Inflammatory macrophage treated with lipopolysaccharide for 4 hours (primary cell): ENCODE measurements at places on chromosomes 3 and 15.

DNA sequence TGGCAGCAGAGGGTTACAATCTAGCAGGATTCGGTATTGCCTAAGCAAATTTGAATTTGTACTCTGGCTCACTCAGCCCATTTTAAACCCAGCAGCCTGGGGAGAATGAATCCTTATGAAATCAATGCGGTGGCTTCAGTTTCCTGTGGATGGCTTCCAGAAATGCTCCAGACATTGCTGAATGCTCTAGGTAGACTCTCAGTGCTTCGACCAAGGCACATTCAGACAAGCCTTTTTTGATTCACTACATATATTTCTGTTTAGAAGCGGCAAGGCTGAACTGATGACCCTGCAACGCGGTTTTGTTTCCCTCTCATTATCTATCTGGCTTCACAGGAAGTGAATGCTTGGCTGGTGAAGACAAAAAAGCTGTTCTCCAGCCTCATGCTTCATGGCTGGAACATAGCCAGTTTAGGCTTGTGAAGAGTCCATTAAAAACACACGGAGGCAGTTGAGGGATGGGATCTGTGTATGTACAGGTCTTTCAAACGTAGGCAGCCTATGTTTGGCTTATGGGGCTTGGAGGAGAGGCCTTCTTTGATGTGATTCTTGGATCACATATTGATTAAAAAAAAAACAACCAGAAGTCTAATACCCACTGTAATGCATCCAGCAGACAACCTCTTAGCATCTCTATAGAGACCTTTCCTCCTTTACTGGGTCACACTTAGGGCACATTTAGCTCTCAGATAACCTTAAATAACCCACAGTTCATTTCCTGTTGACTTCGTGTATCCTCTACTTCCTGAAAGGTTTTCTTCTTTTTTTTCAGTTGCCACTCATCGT lies 400.2 kb upstream of the TBL1XR1 start:
- DNase-seq, result peak; percentile 53

GRCh38 chr3:26247712-26248111 lies 374.9 kb upstream of the LRRC3B start:
- no peak for DNase-seq

DNA sequence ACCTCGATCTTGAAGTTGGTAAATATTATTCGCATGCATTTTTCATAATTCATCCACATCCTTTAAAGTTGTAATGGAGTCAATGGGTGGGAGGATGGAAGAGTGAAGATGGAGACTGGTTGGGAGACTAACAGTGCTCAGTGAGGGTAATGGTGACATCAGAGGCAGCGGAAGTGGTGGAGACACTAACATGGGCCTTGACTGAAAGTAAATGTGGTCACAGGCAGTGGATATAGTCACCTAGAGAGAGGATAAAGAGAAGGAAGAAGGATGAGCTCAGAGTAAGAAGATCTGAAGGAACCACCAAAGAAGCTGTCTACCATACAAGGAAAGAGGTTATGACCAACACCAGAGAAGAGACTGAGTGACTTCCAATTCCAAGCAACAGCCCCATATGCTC lies 281.6 kb upstream of the STT3B start:
- DNase-seq, result no peak

DNA sequence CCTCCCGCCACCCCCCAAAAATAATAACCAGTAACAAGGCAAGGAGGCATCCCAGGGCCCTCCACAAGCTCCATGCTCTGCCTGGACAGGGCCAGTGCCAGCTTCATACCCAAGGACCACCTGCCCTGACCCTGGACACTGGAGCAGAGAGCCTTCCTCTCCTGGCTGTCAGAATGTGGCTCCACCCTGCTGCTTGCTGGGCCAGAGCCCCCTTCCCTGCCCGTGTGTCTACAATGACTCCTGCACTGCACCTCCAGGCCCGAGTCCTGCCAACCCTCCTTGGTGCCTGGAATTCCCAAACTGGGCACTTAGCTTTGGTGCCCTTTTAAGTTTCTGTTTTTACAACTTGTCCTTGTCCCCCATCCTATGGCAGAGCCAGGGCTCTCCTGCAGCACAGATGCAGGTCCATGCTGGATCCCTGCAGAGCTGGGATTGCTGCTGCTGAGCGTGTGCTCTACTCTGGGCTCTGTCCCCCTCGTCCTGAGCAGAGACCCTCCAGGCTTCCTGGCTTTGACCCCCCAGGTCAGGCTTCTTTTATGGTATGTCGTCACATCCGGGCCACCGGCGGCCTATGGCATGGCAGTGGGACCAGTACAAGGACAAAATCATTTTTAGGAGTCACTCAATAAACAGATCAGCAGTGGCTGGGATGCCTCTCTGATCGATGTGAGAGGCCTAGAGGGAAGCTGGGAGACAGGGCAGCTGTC lies 11.4 kb upstream of the SNRPA1 start:
- DNase-seq, result no peak

GRCh38 chr3:108106031-108106430 lies 15.2 kb upstream of the CD47 start:
- no peak for DNase-seq

GRCh38 chr3:32200490-32200889 lies 38.0 kb upstream of the CMTM8 start:
- no peak for DNase-seq

DNA sequence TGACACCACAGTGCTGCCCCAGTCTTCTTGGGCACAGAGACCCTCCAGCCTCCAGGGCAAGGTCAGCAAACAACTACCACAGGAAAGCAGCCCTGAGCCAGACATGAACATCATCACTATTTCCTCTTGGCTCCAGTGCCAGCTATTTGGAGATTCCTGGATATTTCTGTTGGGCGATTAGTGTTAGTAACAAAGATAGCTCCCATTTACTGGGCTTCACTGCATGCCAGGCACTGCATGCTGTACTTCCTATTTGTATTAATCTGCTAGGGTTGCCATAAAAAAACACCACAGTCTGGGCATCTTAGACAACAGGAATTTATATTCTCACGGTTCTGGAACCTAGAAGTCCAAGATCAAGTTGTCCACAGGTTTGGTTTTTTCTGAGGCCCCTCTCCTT lies 255.1 kb upstream of the STT3B start:
- no peak for DNase-seq

DNA sequence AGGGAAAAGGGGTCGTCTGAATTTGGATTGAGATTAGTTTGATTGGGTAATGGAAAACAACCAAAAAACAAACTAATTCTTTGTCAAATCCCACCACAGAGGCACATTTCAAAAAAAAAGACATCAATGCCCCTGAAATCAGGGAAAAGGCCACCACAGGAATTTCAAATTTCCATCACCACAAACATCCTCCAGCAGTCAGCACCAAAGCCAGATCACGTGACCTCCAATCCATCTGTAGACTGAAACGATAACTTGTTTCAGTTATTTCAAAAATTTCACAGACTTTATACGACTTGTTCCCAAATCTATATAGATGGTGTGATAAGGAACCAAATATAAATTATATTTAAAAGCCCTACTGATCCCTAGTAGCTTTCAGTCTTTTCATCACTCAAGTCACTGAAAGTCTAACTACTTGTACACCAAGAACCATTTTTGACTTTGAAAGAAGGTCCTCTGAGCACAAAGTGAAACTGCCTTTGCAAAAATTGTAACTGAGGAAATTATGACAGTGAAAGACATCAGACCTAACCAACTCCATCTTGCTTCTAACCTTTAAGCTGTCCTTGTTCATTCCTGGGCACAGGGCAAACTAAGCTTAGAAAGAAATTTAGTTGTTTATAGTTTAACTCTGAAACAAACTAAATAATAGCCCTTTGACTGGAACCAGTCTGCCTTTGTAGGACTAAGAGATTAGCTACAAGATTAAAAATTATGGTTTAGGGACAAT lies 48.1 kb upstream of the PLCL2 start:
- no peak for DNase-seq

- no peak for DNase-seq
These were observed 182.7 kb downstream of the MEX3B start for GRCh38 chr15:81863162-81863561.

DNA sequence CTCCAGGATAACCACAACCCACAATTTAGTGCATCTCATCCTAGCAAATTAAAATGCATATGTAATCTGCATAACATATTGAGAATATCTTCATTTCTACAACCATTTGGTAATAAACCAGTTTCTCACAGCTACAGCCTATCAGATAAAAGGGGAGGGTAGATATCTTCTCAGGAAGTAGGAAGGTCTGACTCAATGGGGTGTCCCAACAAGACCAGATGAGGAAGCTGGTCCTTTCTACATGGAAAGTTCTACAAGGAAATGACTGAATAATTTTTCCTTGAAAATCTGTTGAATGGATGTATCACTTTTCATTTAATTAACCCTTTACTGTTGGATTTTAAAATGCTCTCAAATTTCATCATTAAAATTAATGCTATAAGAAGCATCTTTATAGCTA lies 17.4 kb upstream of the TMPRSS7 start:
- peak; percentile 82 for DNase-seq

DNA sequence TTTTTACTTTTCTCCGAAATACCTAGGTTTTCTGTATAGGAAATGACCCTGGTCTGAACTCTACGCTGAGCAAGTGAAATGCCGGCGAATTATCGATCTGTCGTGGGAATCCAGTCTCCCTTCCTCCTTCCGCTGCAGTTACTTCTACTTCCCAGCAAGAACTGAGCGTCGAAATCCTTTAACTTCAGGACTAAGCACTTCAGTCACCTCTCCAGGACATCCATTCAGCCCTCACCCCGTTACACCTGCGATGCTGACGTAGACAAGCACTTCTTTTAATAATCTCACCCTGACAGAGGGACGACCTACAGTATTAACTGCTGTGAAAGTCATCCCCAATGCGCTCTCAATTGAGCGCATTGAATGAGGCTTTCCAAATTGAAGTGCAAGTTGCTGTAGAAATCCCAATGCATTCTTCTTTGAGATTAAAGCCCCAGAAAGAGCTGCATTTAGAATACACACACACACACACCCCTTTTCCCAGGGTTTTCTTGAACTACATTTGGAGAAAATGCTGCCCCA lies 1.3 kb downstream of the TOP2B start:
- peak; percentile 28 for DNase-seq

- no peak for DNase-seq
These were observed 237.8 kb upstream of the NR2E3 start for GRCh38 chr15:71572452-71573053.

DNA sequence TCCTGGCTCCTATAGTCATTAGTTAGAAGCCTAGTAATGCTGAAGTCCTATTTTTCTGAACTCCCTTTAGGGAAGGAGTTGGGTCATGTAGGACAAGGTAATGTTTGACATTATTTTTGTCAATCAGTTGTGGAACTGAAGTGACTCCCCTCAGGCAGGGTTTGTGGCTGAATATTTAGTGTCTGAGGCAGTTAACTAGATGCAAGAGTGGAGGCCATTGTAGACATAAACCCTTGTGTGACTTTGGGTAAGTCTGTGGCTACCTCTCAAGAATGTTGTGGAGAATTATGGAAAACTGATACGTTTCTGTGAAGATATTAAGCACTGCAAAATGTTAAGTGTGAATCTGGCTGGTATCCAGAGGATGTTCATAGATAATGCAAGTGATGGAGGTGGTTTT lies 125.2 kb upstream of the PHLDB2 start:
- DNase-seq, result no peak

DNA sequence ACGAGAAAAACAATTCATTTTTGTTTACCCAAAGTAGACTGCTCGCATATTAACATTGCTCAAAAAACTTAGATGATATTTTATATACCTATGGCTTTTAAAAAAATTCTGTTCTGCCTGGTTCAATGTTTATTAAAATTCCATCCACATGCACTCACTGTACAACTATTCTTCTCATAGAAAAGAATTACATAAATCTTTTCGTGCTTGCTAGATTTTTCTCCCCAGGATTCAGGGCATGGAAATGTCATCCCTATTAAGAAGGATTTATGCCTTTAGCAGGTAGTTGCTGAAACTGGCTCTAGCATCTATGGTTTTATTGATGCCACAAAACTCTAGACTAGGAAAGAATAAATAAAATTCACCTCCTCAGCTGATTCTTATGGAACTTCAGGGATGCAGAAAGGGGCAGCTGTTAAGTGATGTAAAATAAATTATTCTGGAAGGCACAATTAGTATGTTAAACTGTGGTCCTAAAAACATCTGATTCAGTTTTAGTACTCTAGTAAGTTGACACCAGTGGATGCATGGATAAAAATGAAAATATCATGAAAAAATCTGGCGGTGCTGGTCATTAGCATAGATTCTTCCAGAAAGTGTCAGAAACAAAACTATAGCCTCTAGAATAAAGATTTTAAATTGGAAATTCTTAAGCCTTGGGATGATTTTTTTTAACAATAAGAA lies 41.6 kb downstream of the AAGAB start:
- no peak for DNase-seq

- no peak for DNase-seq
These were observed 42.1 kb downstream of the VGLL3 start for GRCh38 chr3:86948822-86949221.

- no peak for DNase-seq
These were observed 289.1 kb downstream of the TIGIT start for GRCh38 chr3:114582929-114583328.

DNA sequence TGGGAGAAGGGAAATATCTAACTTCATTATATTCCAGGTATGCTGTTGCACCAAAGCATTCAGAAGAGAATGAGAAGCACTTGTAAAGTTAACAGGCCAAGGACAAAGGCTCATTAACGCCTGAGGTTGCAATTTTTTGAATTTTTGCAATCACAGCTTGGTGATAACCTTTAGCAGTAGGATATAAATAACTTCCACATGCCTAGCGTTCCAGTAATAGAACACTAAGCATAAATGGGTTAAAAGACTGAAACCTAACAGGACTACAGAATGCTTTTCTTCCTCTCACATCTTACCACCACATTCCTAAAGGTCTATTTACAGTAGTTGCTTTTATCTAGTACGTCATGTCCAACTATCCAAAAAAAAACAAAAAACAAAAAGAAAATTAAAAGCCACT lies 57.4 kb upstream of the IMPG2 start:
- DNase-seq, result no peak

DNA sequence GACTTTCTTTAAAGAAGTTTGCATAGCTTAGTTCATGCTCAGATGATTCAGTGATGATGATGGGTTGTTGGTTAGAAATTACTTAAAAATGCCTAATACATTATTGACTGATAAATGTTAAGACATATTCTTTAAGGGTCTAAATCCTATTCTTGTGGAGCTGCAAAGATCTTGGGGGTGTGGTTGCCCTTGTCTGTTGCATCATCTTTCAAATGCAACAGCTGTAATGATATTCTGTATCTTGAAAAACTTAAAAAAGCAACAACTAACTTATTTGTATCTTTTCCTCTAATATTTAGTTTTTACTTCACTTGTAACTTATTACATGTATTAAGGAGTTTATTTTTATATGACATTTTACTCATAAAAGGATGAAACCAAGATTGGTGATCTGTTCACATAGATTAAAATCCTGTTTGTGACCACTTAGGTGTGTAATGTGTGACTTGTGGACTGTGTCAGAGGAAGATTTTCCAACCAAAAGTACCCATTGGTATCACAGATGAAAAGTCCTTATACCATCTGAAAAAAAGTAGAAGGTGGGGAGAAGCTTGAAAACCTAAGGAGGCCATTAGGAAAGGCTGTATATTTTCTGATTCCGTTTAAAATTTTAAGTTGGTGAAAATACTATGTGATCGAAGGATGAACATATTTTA lies 142.8 kb downstream of the IGF1R start:
- no peak for DNase-seq

- DNase-seq, result no peak
These were observed 10.6 kb downstream of the HCN4 start for GRCh38 chr15:73357999-73358665.

- DNase-seq, result no peak
These were observed 151.4 kb downstream of the TIGIT start for GRCh38 chr3:114445233-114445632.

GRCh38 chr3:171283183-171283847 lies 176.9 kb downstream of the TNIK start:
- DNase-seq, result no peak

GRCh38 chr3:137325170-137325569 lies 367.4 kb downstream of the IL20RB start:
- no peak for DNase-seq
